ENCODE measurements at places on chromosomes 16 and 17.

- no peak for DNase-seq
Observed at GRCh38 chr17:78343543-78344201, 16.2 kb downstream of the SOCS3 start.

GRCh38 chr16:21260870-21261791 lies 17.0 kb downstream of the CRYM start:
- no peak for DNase-seq

DNA sequence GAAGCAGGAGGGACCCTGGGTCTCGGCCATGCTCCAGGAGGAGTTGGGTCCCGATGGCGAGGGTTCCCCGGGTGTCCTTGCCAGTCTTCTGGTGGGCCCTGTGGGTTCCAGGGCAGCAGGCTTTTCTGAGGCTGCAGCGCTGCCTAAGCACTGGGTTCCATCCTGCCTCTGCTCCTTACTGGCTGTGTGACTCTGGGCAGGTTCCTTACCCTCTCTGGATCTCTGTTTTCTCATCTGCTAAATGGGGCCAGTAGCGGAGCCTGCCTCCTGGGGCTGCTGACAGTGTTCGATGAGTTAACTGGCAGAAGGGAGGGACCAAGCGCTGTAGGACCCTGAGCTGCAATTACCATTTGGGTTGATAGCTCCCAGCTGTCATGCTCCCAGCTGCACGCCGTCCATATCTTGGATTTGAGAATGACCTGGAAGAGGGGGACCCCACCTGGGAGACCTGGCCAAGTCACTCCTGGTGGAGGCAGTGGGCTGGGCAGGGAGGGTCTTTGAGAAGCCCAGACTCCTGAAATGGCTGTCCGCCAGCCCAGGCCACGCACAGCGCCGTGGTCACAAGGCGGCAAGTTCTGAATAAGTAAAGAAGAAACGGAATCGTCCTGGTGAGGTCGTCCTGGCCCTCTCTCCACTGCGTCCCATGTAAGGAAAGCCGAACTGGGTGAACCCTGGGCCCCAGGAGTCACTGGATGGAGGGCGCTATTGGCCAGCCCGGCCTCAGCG lies 47.2 kb upstream of the GSE1 start:
- DNase-seq: no peak

GRCh38 chr17:75933808-75934207 lies 7.0 kb downstream of the FBF1 start:
- no peak for DNase-seq

DNA sequence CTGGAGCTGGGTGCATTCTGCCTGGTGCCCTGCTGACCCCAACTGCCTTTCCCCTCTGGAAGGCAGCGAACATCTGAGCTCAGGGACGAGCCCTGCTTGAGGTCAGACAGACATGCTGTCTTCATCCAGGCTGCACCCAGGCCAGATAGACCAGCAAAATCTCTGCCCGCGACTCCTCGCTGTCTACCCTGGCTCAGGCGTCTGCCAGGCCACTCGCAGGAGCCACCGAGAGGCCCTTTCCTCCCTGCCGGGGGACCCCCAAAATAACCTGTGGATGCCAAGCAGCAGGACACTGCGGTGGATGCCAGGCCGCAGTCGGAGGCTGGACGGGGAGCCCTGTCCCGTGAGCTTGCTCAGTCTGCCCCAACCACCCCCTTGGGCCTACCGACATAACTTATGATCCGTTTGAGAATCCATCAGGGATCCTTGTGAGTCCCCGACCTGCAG lies 3.3 kb upstream of the SLC25A10 start:
- DNase-seq: no peak

DNA sequence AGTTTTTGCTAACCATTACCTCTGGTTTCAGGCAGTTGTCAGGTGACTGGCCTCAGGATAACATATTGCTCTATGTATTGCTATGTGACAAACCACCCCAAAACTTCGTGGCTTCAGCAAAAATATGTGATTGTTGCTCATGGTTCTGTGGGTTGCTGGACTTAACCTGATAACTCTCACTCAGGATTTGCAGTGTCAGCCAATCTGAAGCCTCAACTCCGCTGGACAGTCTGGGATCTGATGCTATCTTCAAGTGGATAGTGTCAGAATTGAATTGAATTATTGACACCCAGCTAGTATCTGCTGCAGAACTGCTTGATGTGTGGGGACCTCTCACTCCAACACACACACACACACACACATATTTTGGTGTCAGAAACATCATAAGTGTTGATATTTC lies 34.7 kb upstream of the GUCY2D start:
- no peak for DNase-seq

GRCh38 chr16:83797013-83797412 lies 10.8 kb upstream of the HSBP1 start:
- DNase-seq: peak; percentile 29

DNA sequence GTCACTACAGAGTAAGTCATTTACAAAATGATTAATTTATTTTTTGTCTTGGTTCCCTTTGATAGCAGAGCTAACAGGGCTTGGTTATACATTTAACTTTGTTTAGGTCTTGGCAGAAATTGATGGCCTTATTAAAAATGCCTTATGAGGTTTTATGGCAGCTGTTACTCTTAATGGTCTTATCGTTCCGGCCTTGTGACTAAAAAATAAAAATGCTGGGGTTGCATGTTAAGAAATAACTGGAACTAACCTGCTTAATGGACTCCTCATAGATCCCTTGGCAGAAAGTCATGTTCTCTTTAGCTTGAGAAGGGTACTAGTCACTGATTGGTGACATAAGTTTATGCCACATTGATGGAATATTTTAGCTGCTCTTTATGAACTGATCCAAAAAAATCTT lies 18.3 kb downstream of the COX11 start:
- no peak for DNase-seq

DNA sequence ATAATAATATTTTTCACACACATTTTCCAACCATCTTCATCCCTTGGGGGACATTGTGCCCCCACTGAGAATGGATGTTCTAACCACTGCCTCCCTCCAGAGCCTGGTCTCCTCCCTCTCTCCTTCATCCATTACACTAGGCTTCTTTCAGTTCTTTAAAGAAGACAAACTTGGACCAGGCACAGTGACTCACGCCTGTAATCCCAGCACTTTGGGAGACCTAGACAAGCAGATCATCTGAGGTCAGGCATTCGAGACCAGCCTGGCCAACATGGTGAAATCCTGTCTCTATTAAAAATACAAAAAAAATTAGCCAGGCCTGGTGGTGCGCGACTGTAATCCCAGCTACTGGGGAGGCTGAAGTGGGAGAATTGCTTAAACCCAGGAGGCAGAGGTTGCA lies 6.5 kb downstream of the ALOX15 start:
- no peak for DNase-seq

GRCh38 chr17:41785091-41785858 lies 1.2 kb downstream of the JUP start:
- no peak for DNase-seq

GRCh38 chr17:17868641-17869522 lies 32.1 kb upstream of the SREBF1 start:
- DNase-seq: no peak

DNA sequence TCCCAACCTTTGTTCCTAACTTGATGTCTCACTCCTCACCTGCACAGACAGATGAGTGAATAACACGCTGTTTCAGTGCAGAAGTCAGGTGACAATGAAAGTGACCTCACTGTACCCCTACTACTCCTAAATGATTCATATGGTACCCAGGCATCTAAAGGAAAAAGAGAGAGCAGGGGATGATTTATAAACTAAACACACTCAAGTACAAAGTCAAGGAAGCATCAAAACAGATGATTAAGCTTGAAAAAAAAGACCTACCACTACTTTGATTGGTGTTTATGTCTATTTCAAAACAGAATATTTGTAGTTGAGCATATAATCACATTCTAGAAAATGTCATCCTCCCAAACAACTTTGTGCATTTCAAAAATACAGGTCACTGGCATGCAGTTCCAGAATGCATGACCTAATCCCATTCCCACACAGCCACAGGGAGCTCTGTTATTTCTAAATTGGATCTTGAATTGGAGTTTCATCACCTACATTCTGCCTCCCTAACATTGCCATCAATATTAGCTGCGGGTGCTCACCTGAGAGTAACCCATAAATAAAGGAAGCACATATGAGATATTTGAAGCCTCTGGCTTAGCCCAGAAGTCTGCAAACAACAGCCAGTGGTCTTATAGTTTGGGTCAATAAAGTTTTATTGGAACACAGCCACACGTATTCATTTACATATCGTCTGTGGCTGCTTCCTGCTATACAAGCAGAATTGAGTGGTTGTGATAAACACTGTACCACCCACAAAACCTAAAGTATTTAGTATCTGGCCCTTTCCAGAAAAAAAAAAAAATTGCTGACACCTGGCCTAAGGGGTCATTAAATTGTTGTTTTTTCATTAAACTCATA lies 14.0 kb downstream of the HS3ST3A1 start:
- no peak for DNase-seq

GRCh38 chr16:8937803-8938202 lies 25.9 kb downstream of the USP7 start:
- no peak for DNase-seq

DNA sequence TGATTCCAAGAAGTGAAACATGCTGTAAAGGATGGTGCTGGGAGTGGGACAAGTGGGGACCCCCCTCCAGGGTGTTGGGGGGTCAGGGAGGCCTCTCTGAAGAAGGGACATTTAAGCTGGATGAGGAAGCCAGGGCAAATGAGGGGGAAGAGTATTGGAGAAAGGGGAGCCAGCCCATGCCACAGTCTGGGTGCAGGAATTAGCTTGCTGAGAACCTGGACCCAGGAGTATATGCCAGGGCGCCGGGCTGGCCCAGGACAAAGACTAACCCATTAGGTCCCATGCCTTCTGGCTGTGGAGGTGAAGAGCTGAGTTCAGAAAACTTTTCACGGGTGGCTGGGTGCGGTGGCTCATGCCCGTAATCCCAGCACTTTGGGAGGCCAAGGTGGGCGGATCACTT lies 45.6 kb upstream of the PIK3R6 start:
- DNase-seq: no peak
